Heart right ventricle (tissue), 16 donors: ENCODE measurements at places on chromosomes 2 and 18. TPM values are rescaled to one million over a fixed set of nuclear protein-coding genes. Genes with fewer than 3 reads are reported as not detected.

CDH7 gene
- total RNA-seq, result not detected

GATA6 gene
- 76.9 TPM for total RNA-seq

SP9 gene
- not detected for total RNA-seq

DYSF gene
- 81.2 TPM for total RNA-seq

PDE11A gene
- 6.4 TPM for total RNA-seq

LAMA1 gene
- total RNA-seq, result 0.10 TPM

HTR2B gene
- total RNA-seq, result 0.32 TPM

ABCB11 gene
- not detected for total RNA-seq

RNF149 gene
- 17.9 TPM for total RNA-seq

IL36A gene
- not detected for total RNA-seq

MYO3B gene
- total RNA-seq, result 0.06 TPM
